ENCODE measurements at places on chromosomes 11 and 22. TPM values are rescaled to one million over a fixed set of nuclear protein-coding genes. Genes with fewer than 3 reads are reported as not detected.

Gene SEZ6L
- total RNA-seq = 13.8 TPM

Gene OR4D5
- not detected for total RNA-seq

Gene NXPE1
- not detected for total RNA-seq

Gene SAA1
- total RNA-seq = not detected

Gene TLCD5
- 13.9 TPM for total RNA-seq

Gene APOL1
- not detected for total RNA-seq

Gene KDELR3
- total RNA-seq = 11.4 TPM

Gene RIBC2
- total RNA-seq = 15.2 TPM

Data from endodermal cell (in vitro differentiated cells).